ENCODE measurements at places on chromosomes 7 and 10. TPM values are rescaled to one million over a fixed set of nuclear protein-coding genes. Genes with fewer than 3 reads are reported as not detected.

- DNase-seq, result no peak
Observed at GRCh38 chr7:142001163-142001874, 5.6 kb downstream of the MGAM start.

The SCIN gene
- not detected for polyA plus RNA-seq

The HOXA13 gene
- polyA plus RNA-seq, result not detected

The AFAP1L2 gene
- 3.0 TPM for polyA plus RNA-seq

GRCh38 chr7:150942001-150942590 lies 36.0 kb downstream of the KCNH2 start:
- peak; percentile 64 for DNase-seq

- DNase-seq, result no peak
Observed at GRCh38 chr10:70820976-70821750, 5.4 kb downstream of the SGPL1 start.

DNA sequence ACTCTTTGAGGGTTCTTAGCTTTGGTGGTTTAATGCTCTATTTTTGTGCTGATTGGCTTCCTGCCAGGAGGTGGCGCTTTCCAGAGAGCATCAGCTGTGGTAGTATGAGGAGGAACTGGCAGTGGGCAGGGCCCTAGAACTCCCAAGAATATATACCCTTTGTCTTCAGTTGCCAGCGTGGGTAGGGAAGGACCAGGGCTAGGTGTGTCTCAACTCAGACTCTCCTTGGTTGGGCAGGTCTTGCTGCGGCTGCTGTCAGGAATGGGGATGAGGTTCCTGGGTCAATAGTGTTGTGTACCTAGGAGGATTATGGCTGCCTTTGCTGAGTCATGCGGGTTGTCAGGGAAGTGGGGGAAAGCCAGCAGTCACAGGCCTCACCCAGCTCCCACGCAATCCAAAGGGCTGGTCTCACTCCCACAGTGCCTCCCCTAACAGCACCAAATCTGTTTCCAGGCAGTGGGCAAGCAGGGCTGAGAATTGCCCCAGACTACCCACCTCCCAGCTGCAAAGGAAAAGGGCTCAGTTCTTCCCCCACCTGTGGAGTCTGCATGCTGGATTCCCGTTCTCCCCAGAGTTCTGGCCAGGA lies 191.5 kb downstream of the PHTF2 start:
- DNase-seq, result no peak

The ZNF3 gene
- polyA plus RNA-seq, result 11.5 TPM

- DNase-seq, result no peak
Observed at GRCh38 chr10:110150046-110150445, 57.4 kb upstream of the MXI1 start.

The OR6B1 gene
- polyA plus RNA-seq, result not detected

GRCh38 chr10:6146921-6147320 lies 55.8 kb upstream of the PFKFB3 start:
- DNase-seq, result no peak

The CACNB2 gene
- 11.4 TPM for polyA plus RNA-seq

The IGF2BP3 gene
- polyA plus RNA-seq, result 0.30 TPM

The VAX1 gene
- polyA plus RNA-seq, result not detected

The CXCL12 gene
- polyA plus RNA-seq, result 56.4 TPM

DNA sequence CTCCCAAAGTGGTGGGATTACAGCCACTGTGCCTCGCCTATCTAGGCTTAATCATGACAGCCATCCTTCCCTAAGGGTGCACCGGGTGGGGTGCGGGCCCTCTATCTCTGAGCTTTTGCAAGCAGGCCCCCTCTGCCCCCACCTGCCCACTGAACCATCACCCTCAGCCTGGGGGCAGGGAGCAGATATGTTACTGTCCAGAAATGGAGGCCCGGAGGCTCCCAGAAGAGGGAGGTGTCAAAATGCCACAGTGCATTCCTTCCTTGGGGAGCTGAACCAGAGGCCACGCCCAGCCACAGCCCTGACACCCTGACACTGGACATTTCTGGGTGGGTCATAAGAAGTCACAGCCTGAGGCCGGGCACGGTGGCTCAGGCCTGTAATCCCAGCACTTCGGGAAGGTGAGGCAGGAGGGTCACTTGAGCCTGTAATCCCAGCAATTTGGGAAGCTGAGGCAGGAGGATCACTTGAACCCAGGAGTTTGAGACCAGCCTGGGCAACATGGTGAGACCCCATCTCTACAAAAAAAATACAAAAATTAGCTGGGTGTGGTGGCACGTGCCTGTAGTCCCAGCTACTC lies 129.8 kb upstream of the TNRC18 start:
- DNase-seq, result no peak

The CPED1 gene
- polyA plus RNA-seq, result 9.7 TPM

- DNase-seq, result no peak
Observed at GRCh38 chr7:76086070-76086469, 38.2 kb downstream of the MDH2 start.

- DNase-seq, result no peak
Observed at GRCh38 chr7:8084836-8085235, 116.2 kb downstream of the GLCCI1 start.

The GDF2 gene
- not detected for polyA plus RNA-seq

The OR13A1 gene
- not detected for polyA plus RNA-seq

DNA sequence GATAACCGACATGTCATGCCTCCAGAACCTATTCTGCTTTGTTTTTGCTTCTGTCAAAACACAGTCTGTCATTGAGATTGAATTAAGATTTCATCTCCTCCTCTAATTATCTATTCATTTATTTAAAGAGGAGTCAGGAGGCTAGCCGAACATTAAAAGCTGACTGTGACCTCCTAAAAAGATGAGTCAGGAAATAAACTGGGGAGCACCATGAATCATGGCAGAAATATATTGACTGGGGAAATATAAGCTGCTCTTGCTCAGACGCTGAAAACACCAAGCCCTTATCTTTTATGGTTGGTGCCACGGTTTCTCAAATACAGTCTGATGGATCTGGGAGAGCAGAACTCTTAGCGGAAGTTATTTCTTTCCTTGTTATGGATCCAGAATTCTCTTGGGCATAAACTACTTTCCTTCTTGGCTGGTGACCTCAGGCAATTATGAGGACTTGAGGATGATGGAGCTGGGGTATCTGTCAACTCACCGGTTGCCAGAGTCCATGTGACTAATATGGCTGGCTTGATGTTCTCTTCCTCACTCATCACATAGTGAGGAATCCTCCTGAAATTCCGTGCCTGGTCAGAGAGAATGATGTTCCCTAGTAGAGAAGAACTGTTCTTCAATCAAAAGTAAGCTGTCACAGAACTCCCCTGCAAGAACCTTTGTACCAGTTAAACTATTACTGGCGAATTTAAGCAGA lies 307.6 kb upstream of the PHYHIPL start:
- no peak for DNase-seq

DNA sequence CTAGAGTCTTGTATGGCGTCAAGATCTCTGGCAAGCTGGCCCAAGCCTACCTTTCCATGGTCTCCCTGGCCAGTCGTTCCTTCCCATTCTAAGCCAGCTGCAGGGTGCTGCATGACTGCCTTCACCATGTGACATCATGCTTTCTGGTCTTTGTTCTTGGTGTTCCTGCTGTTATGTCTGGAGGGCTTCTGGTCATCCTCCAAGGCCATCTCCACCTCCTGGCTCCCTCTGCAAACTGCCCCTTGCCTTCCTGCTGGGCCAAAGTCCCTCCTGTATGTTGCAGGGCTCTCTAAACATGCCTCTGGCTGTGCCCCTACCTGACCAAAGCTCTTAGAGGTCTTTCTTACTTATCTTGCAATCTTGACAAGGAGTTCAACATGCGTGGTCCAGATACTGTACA lies 44.4 kb upstream of the SHH start:
- DNase-seq, result no peak
